CD4-positive, alpha-beta T cell (primary cell): ENCODE measurements at places on chromosomes 6 and 20. TPM values are rescaled to one million over a fixed set of nuclear protein-coding genes. Genes with fewer than 3 reads are reported as not detected.

Gene CRYBG1
- 58.5 TPM for total RNA-seq

Gene RNF217
- 3.7 TPM for total RNA-seq

Gene LPIN3
- 2.4 TPM for total RNA-seq

Gene HLA-DPA1
- 19.9 TPM for total RNA-seq

Gene SERPINB6
- 11.9 TPM for total RNA-seq

Gene FOXF2
- not detected for total RNA-seq

Gene MEI4
- total RNA-seq = not detected

Gene PKIB
- 0.47 TPM for total RNA-seq

- H3K27me3 ChIP-seq = no peaks in the 10 kb centered on the region
- no peaks in the 10 kb centered on the region for H3K4me1 ChIP-seq
- H3K27ac ChIP-seq = no peak overlapping the region
- H3K4me3 ChIP-seq = no peak overlapping the region
- no peak for DNase-seq
These were observed 37.8 kb downstream of the TAF8 start for GRCh38 chr6:42088101-42088591.

- no peak overlapping the region for H3K4me3 ChIP-seq
- H3K27me3 ChIP-seq = no peaks in the 10 kb centered on the region
- H3K4me1 ChIP-seq = peaks cover 13% of the 10 kb centered on the region
- H3K36me3 ChIP-seq = peaks cover 31% of the 10 kb centered on the region
- no peak overlapping the region for H3K27ac ChIP-seq
These were observed 25.2 kb downstream of the MANBAL start for GRCh38 chr20:37314617-37315016.

DNA sequence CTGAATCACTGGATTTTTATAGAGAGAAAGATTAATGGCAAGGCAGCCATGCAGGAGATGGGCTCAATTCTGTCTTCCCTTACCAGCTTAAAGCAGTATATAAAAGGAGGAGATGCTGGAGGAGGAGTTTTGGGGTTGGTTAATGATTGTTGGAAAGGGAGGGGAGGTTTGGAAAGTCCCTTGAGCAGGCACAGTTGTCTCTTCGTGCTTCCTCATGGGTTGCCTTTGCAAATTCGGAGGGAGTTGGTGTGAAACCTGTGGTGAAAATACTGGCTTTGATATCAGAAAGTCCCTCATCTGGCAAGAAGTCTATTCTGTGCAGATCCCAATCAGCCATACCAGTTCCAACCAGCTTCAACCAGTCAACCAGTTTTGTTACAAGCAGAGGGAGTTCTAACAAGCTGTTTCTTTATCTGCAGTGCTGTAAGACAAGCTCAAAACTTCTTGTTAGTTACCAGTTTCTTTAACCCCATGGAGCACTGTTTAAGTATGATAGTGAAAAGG lies 107.0 kb downstream of the HIVEP1 start:
- no peak overlapping the region for H3K4me3 ChIP-seq
- peaks cover 23% of the 10 kb centered on the region for H3K36me3 ChIP-seq
- H3K4me1 ChIP-seq = peaks cover 11% of the 10 kb centered on the region
- no peaks in the 10 kb centered on the region for H3K27me3 ChIP-seq
- DNase-seq = peak; percentile 30

DNA sequence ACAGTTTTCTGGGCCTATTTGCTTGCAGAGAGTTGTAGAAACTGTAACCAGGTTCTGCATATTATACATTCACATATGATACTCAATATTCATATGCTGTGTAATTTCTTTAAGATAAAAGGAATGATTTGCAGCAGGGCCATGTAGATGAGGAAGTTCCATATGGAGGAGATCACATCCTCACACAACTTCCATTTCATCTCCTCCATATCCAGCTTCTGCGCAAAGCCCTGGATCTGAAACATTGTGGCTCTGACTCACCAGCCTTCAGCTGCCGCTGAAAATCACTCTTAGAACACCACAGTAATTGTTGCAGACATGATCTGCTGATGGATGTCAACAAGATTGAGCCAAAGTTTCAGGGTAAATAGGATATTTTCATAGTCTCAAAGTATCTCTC lies 57.7 kb downstream of the PXDC1 start:
- H3K27ac ChIP-seq = no peak overlapping the region
- no peaks in the 10 kb centered on the region for H3K4me1 ChIP-seq
- no peaks in the 10 kb centered on the region for H3K27me3 ChIP-seq

DNA sequence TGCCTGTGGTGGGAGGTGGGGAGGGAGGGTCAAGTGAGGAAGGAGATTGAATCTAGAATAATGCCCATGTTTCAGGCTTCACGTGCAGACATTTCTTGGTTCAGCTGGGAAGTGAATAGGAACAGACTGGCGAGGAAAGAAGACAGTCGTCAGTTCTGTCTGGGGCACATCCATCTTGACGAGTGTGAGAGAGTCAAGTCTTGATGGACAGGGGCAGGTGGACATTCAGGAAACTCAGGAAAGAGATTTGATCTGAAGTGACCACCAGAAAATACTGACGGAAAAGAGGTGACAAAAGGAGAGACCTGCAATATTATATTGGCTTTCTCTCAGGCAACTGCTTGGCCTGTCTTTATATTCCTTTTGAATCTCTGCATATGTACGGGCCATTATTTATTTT lies 68.6 kb downstream of the ESR1 start:
- no peaks in the 10 kb centered on the region for H3K36me3 ChIP-seq
- H3K27me3 ChIP-seq = no peaks in the 10 kb centered on the region
- H3K4me3 ChIP-seq = no peak overlapping the region
- DNase-seq = no peak
- no peaks in the 10 kb centered on the region for H3K4me1 ChIP-seq

- no peak overlapping the region for H3K4me3 ChIP-seq
- no peak overlapping the region for H3K27ac ChIP-seq
- DNase-seq = no peak
- no peaks in the 10 kb centered on the region for H3K4me1 ChIP-seq
- H3K27me3 ChIP-seq = no peaks in the 10 kb centered on the region
- H3K36me3 ChIP-seq = no peaks in the 10 kb centered on the region
These were observed 12.6 kb downstream of the C6orf52 start for GRCh38 chr6:10681795-10682194.

- H3K4me3 ChIP-seq = no peak overlapping the region
- H3K36me3 ChIP-seq = peaks cover 7% of the 10 kb centered on the region
- DNase-seq = no peak
- H3K27ac ChIP-seq = no peak overlapping the region
- no peaks in the 10 kb centered on the region for H3K4me1 ChIP-seq
These were observed 72.7 kb downstream of the CLIC5 start for GRCh38 chr6:45942953-45943352.

- no peaks in the 10 kb centered on the region for H3K27me3 ChIP-seq
- no peaks in the 10 kb centered on the region for H3K36me3 ChIP-seq
These were observed 48.2 kb downstream of the RBM38 start for GRCh38 chr20:57439432-57439831.

GRCh38 chr6:150126641-150127291 lies 16.1 kb upstream of the PPP1R14C start:
- H3K27ac ChIP-seq = no peak overlapping the region
- H3K4me1 ChIP-seq = no peaks in the 10 kb centered on the region

DNA sequence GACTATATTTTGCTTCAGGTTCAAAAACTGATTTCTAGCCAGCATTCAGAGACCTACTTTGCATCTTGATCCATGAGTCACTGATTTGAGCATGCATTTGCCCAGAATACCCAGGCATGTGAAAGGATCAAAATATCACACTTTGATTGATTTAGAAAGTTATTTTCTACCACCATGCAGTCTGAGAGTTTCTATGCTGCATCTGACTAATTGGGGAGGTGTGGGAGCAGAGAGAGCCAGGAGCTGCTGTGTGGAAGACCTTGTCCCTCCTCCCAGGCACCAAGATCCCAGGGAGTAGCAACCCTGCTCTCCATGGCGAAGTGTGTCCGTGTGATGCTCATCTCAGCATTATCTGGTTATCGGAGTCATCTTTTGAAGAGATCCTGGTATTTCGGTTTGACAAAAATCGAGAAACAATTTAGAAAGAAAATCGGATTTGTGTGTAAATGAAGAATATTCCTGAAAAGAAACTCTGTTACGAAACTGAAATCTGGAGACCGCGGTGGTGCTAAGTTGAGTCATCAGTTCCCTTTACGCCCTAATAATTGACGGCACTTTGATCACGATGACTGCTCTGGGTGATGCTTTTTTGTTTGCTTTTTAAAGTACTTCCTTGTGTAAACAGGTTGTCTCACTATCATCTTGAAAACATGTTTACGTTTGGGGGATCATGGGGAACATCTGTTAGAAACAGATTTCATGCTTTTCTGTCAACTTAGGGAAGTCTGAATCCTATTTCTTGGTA lies 193.4 kb downstream of the BACH2 start:
- no peaks in the 10 kb centered on the region for H3K36me3 ChIP-seq
- H3K27ac ChIP-seq = no peak overlapping the region
- H3K27me3 ChIP-seq = no peaks in the 10 kb centered on the region
- H3K4me1 ChIP-seq = peaks cover 40% of the 10 kb centered on the region

DNA sequence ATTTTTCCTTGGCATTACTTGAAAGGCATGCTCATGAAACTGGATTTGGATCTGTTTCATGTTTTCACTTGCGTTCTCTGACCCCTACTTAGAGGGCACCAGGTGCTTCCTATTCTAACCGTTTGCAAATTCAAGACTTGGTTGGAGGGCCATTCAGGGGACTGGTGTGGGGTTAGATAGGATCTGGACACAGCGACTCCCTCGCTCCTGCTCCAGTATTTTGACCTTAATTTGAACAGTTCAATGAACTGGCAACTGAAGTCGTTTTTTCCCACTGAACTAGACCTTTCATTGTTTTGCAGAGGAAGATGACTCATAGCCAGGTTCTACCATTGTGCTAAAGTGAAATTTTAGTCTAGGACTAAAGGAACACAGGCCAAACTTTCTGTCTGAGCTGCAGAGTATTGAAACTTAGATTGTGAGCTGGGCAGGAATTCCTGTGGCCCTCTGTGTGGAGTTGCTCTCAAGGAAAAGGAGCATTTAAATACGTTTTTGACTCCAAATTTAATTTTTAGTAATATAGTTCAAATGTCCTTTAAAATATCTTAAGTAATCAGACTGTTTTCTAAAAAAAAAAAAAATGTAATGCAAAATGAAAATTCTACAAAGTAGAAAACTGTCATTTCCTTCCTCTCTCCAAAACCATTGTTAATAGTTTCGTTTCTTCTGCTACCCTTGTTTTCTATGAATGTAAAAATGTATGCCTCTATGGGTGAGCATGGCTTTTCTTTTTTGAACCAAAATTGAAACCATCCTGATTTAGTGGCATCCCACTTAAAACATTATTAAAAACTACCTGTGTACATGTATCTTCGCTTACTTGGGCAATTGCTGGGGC lies 64.8 kb downstream of the UTRN start:
- no peaks in the 10 kb centered on the region for H3K36me3 ChIP-seq
- H3K27ac ChIP-seq = peak overlapping the region; percentile 82
- no peak for DNase-seq
- H3K4me1 ChIP-seq = peaks cover 83% of the 10 kb centered on the region

DNA sequence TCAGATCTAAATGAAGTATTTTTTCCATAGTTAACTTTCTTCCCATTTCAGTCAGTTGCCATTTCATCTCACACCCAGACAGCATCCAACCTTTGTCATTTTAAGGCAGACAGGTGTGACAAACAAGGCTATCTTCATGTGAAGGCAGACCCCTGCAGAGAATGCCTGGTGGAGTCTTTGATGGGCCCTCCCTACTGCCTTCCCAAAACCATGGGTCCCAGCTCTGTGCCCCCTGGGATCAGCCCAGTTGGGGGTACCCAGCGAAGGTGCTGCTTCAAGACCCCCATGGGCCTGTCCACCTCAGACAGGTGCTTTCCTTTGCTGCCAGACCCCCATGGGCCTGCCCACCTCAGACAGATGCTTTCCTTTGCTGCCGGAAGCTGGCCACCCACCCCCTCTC lies 28.3 kb upstream of the ID1 start:
- no peaks in the 10 kb centered on the region for H3K36me3 ChIP-seq
- no peaks in the 10 kb centered on the region for H3K27me3 ChIP-seq
- H3K4me1 ChIP-seq = peaks cover 20% of the 10 kb centered on the region
- DNase-seq = no peak
- no peak overlapping the region for H3K4me3 ChIP-seq

GRCh38 chr20:11867291-11867919 lies 50.3 kb upstream of the BTBD3 start:
- H3K4me3 ChIP-seq = no peak overlapping the region
- no peaks in the 10 kb centered on the region for H3K36me3 ChIP-seq
- H3K27me3 ChIP-seq = no peaks in the 10 kb centered on the region

DNA sequence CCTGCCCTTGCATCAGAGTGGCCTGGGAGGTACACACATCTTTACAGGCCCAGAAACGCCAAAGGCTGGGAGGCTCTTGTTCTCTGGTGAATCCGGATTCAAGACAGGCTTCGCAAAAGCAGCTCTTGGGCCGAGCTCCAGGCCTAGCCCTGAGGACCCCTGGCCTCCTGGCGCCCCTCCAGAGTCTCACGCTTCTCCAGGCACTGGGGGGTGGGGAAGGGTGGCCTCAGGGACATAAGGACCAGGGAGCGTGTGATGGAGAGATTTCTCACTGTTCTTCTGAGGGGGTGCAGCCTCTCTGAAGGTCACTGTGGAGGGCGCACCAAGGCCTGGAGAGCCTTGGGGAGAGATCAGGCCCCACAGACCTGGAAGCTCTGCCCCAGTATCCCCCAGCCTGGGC lies 349.2 kb downstream of the ZFAND3 start:
- no peak overlapping the region for H3K27ac ChIP-seq
- no peaks in the 10 kb centered on the region for H3K27me3 ChIP-seq
- no peak for DNase-seq
- no peaks in the 10 kb centered on the region for H3K4me1 ChIP-seq
- no peak overlapping the region for H3K4me3 ChIP-seq
- H3K36me3 ChIP-seq = peaks cover 3% of the 10 kb centered on the region
